Fibroblast of upper back skin (primary cell): ENCODE measurements at places on chromosomes 6 and 20.

GRCh38 chr20:9149087-9149486 lies 80.2 kb downstream of the PLCB4 start:
- DNase-seq: no peak

GRCh38 chr20:5544712-5545111 lies 205.5 kb upstream of the SHLD1 start:
- no peak for DNase-seq

GRCh38 chr6:15810618-15811017 lies 147.8 kb upstream of the DTNBP1 start:
- DNase-seq: no peak

DNA sequence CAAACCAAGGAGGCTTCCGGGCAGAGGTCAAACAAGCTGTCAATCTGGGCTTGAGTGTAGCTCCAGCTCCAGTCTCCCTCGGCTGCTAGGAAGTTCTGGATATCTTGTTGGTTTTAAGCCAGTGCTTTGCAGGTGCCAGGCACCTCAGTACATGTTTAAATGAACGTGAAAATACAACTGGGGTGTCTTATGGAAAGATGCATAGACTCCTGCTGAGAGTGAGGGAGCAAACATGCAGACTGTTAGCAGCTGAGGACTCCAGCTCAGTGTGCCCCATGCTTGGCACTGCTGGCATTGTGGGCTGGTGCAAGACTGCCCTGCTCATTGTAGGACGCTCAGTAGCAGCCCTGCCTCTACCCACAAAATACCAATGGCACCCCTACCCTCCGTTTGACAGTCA lies 28.5 kb downstream of the ERMARD start:
- no peak for DNase-seq

- no peak for DNase-seq
Measured at GRCh38 chr6:169556758-169557548, 144.9 kb downstream of the WDR27 start.

DNA sequence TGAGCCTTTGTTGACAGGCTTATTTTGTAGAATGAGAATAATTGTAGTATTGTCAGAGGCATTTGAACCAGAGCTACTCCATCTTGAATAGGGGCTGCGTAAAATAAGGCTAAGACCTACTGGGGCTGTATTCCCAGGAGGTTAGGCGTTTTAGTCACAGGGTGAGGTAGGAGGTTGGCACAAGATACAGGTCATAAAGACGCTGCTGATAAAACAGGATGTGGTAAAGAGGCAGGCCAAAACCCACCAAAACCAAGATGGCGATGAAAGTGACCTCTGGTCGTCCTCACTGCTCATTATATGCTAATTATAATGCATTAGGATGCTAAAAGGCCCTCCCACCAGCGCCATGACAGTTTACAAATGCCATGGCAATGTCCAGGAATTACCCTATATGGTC lies 82.7 kb downstream of the PFDN4 start:
- DNase-seq: no peak

GRCh38 chr6:146028252-146028795 lies 538 bp upstream of the GRM1 start:
- DNase-seq: peak; percentile 52

DNA sequence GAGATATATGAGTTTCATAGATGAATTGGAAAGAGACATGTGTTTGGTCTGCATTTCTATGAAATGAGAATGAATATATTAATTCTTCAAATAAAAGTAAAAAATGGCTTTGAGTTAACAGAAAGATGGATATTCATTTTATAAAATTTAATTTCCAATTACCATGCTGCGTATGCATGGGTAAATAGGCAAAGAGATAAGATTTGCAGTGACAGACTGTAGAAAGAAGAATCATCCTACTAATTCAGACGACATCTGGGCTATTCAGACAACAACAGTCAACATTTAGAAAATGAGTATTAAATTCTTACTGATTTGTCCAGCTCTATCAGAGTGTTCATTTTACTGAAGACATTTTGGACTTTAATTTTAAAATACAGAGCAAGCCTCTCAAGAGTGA lies 602.2 kb upstream of the NRSN1 start:
- DNase-seq: no peak
